ENCODE measurements at places on chromosomes 1 and 21.

GRCh38 chr1:60664086-60664625 lies 418.2 kb upstream of the NFIA start:
- DNase-seq = no peak

- no peak for DNase-seq
Measured at GRCh38 chr1:210293171-210293607, 35.5 kb upstream of the HHAT start.

- no peak for DNase-seq
Measured at GRCh38 chr1:101245246-101245927, 8.6 kb downstream of the S1PR1 start.

DNA sequence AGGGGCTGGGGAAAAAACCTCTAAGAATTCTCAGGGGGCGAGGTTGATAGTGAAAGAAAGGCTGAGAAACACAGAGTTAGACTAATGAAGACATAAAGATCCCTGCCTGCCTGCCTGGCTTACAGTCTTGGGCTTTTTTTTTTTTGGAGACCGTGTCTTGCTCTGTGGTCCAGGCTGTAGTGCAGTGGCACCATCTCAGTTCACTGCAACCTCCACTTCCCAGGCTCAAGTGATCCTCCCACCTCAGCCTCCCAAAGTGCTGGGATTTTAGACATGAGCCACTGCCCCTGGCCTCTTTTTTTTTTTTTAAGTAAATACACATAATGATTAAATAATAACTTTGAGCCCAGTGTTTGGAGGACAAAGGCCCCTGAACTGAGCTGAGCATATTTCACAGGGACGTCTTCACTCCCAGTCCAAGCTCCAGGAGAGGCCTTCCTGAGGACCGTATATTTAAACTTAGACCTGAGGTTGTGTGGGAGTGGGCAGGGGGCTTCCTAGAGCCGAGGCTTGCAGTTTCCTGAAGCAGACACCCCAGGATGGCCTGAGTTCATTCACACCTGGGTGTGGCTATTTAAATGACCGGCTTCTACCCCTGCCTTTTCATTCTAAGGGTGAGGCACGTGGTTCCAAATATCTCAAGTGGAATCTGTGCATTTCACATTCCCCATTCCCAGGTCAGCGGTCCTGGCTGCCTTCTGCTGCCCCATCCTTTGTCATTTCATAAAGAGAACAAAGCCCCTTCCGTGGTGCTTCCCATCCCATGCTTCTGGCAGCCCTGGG lies 16.0 kb upstream of the EFHD2 start:
- no peak for DNase-seq

GRCh38 chr1:54275349-54275748 lies 75.4 kb downstream of the MRPL37 start:
- DNase-seq = no peak

DNA sequence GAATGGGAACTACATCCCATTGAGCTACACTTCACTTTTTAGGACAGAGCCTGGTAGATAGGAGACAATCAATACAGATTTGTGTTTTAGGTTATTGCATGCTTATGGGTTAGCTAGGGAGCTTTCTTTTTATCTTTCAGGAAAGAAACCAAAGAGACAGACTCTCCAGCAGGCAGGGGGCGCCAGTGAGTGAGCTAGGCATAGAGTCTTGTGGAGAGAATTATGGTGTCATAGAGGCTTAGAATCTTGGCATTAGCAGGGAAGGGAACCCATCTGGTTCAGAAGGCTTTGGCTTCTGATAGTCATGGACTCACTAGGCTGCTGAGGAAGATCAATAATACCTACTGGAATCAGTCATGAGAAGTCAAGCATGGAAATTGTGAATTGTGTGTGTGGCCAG lies at the start of gene SMCP:
Gene SMCP (plus strand): TSS at position 281 of the 400 bp plus-strand sequence. CDS start 6,101 bp downstream, outside the sequence.
- DNase-seq = no peak

- no peak for DNase-seq
Measured at GRCh38 chr1:32889731-32890278, 3.5 kb downstream of the HPCA start.

- DNase-seq = peak; percentile 25
Measured at GRCh38 chr1:65527190-65527589, 106.7 kb downstream of the LEPR start.

DNA sequence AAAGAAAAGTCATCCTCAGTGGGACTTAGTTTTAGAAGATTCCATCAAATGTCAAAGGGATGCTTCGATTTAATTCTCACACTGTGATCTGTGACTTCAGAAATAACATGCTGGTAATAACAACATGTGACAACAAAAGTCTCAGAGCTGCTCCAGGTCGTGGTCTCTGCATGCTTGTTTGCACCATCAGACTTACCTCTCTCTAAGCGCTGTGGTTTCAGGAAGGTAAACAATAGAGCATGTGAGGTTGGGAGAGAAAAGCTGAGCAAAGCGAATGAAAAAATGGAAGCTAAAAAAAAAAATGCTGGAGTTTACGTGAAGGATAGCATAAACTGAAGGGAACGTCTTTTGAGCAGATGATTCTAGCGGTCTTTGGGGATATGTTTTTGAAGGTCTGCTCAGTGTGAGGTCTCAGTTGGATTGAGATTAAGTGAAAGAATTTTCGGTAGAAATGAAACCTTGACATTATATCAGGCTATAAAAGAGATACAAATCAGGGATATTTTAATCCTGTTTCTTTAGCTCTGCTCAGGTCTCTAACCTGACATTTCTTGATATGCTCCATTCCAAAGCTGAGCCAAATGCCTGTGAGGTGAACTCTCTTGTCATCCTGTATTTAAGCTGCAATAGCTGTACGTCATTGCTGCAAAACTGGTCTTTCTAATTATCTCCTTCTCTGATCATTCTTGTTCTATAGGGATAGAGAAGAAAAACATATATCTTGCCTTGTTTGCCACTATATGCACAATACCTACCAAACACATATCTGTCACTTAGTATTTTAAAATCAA lies 86.5 kb downstream of the C1orf21 start:
- no peak for DNase-seq

DNA sequence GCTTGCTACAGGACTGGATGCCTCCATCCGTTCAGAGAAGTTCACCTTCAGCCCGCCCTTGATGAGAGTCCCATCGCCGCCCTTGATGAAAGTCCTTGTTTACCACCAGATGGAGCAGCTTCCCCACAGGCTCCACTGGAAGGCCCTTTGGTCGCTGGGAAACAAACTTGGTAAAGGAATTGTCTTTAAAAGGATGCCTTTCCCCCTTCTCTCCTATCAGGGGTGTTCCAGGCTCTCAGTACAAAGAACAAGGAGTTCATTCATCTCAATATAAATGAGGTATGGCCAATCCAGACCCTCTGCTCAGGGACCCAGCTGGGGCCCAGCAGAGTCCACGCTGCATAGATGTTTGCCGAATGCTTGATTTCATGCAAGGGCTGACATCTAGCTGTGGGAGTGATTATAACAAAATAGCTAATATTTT lies 50.8 kb downstream of the CAPN9 start:
- DNase-seq = peak; percentile 78

DNA sequence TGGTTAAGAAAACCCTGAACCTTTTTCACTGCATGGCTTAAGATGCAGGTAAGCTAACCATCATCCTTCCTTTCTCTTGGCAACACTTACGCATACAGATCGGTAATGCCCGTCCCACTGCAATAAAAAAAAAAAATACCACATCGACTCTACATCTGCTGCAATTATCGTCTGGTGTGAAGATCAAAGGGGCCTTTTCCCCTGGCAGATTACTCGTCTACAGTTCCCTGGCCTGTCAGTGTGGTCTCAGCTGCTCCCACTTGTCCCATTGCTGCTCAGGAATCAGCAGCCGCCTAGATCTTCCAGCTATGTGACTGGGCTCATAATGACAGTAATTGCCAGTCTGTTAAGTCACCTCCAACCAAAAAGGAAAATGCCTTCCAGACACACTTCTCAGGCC lies 133.1 kb downstream of the SETD4 start:
- no peak for DNase-seq

DNA sequence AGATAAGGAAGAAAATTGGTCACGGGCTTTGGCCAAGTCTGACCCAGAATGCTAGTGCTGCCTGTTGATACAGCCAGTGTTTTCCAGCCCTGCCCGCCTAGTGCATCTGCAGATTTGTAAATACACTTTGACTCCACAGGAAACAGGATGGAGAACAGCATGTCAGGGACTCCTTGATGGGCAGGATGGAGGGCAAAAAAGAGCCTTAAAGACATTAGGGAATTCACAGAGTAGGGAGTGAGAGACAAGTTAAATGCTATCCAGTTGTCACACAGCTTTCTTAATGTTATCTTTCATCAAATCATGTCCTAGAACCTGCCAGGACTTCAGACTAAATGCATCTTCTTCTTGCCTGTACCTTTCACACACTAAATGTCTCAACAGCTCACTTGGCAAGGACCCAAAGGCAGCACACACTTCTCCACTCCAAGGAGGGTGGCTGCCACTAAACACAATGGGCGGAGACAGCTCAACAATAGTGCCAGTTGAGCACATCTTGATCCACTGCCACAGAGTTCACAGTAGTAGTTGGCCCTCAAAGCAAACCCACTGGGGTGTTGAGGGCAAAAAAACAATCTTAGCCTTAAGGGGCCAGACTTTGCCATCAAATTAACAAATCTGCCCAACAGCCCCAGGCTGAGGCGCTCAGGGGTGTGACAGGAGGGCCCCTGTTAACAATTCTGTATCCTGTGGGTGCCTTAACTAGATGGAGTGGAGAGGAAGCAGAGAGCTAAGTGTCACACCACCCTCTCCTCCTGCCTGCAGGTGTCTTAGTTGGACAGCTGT lies 2.7 kb downstream of the HIVEP3 start:
- no peak for DNase-seq

DNA sequence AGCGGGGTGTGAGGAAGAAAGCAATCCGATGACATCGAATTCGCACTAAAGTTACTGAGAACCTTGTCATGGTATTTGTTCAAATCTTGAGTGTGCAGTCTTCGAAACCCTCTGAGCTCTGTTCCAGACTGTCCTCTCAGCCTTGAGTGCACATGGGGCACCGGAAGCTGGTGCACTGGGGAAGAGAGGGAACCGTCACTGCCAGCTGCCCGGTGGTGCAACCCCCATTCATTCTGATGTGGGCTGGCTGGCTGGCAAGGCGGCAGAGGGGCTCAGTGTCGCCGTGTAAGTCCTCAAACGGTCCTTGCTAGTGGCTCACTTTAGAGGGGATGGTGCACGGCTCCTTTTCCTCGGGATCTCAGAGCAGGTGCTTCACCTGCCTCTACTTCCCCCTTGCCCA lies 137.4 kb downstream of the KIF26B start:
- no peak for DNase-seq

DNA sequence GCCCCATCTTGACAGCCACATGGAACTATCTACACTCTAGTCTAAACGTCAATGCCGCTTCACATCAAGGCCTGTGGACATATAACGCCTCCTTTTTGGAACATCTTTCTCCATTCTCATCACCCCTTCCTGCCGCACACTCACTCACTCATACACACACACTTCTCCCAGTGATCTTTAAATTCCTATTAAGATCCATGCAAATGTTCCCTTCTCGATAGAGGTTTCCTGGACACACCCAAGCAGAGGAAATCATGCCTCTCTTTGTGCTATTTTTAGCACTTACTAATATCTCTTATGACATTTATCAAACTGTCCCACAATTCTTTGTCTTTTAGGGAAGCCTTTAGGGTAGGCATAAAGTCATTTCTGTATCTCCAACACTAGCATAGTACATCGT lies 28.2 kb upstream of the SLAMF9 start:
- DNase-seq = no peak

DNA sequence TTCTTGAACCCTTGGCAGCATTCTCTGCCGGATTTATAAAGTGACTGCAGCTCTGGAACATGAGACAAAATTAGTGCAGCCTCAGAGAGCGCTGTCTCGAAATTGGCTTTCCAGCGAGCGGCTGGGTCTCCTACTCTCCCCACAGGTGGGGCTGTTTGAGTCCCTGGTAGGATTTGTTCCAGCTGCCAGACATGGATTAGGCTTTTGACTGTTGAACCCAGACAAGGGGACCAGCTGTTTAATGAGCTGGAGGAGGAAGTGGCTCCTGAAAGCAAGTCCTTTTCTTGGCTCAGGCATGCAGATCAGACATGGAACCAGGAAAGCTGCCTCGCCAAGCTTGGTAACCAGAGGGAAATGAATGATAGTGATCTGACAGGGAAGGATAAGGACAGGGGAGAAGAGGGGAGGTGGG lies 69.6 kb downstream of the UBIAD1 start:
- no peak for DNase-seq

DNA sequence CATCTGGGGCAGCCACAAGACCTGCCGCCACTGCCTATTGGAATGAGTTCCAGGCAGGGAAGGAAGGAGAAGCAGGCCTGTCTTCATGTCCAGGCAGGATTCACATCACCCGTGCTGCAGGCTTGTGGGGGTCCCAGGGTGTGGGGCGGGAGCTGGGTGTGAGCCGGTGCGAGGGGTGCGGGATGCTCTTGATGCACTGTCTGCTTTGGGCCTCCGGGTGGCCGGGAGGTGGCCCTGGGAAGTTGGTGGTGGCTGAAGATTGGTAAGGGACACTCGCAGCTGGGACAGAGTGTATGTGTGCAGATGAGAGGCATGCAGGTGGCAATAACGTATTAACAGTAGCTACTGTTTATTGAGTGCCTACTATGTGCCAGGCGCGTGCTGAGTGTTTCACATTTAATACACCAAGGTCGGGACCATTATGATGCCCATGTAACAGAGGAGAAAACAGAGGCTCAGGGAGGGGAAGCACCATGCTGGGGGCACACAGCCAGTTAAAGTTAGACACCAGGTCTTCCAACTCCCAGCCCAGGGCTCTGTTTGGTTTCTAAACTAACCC lies 3.3 kb downstream of the CROCC start:
- DNase-seq = no peak

DNA sequence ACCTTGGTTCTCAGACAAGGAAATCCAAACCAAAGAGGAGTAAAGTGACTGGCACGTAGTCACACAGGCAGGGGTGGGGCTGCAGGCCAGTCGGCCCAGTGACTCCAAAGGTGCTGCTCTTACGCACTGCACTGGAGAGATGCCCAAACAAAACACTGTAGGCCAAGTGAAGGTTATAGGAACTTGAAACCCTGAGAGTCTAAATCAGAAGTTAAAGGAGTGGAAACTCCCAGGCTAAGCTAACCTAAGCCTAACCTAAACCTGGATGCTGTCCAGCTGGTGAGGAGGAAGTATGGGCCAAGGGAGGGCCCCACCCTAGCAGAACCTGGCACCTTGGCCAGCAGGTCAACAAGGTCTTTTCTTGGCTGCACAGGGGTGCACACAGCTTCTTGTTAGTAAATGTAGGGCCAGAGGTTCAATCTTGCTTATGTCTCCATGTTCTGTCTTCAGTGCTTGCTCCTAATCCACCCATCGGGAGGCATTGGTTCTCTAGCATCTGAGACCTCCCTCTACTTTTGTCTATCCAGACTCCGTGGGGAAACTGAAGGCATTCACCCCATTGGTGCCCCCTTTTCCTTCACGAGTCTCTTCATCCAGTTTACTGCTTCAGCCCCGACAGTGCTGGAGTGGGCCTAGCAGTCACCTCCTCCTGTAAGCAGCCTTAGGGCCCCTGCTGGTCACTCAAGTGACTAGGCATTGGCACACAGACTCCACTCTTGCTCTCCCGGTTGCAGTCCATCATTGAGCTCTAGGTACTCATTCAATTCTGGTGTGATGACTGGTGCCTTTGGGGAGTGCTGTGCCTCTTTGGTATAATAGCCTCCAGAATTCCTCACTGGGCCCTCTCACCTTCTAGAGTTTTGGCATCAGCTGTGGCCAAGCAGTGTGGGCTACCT lies 12.9 kb upstream of the TMEM125 start:
- no peak for DNase-seq

Data from HEK293T (cell line).